Hypothalamus (tissue), 51 donors: ENCODE measurements at places on chromosomes 5 and 9.

- peak; percentile 40 for DNase-seq
Observed at GRCh38 chr9:34650816-34651215, 1.2 kb upstream of the IL11RA start.

DNA sequence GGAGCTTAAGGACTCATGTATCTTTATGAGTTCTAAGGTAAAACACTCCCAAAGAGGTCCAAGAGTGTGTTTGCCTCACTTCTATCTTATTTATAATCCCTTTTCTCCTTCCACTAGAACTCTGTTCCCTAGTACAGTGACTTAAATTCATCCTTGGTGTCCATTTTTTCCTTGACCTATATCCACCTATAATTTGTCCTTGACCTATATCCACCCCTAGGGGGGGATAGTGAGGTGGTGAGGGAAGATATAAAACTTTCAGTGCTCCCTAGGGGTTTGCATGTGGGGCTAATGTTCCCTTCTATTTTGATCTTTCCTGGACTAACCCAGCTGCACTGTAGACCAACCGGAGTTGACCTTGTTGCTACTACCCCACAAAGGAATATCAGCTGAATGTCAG is 83.5 kb upstream of the GNAQ start:
- no peak for DNase-seq

- no peak for DNase-seq
Observed at GRCh38 chr5:109767997-109768396, 78.3 kb downstream of the MAN2A1 start.

DNA sequence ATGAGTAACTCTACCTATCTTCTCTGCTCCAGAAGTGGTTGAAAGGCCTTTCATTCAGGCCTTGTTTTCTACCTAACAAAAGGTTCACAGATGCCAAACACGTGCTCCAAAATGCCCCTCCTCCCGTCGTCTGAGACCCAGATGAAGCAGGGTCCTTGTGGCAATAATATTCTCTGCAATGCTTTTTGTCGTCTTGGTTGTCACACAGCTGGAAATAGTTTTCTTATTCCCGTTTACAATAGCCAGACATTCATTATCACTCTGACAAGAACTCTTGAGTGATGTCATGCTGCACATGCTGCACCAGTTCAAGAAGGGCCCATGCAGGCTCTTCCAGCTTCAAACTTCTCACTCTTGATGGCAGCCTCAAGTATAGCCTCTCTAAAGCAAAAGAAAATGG is 7.8 kb downstream of the LPAR1 start:
- DNase-seq, result no peak

GRCh38 chr5:6436715-6437331 is 11.8 kb upstream of the UBE2QL1 start:
- DNase-seq, result no peak

DNA sequence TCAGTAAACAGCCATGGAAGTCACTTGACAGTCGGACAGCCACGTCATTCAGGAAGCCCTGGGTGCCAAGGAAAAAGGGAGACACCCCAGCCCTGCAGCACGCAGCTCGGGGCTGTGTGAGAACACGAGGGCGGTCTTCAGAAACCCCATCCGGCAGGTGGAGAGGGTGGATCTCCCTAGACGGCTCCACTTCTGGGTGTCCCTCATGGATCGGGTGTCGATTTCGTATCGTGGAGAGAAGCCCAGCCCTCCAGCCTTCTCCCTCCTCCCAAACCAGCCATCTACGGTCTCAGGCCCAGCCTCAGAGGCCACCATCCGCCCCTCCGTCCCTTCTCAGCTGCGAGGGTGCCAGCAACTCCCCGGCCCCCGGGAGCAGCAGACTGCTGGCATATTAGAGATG is 65.5 kb upstream of the BARHL1 start:
- no peak for DNase-seq

- no peak for DNase-seq
Observed at GRCh38 chr5:29758986-29759421, 1434.5 kb upstream of the CDH6 start.

- DNase-seq, result peak; percentile 81
Observed at GRCh38 chr9:114653556-114654159, 3.9 kb downstream of the TEX53 start.

DNA sequence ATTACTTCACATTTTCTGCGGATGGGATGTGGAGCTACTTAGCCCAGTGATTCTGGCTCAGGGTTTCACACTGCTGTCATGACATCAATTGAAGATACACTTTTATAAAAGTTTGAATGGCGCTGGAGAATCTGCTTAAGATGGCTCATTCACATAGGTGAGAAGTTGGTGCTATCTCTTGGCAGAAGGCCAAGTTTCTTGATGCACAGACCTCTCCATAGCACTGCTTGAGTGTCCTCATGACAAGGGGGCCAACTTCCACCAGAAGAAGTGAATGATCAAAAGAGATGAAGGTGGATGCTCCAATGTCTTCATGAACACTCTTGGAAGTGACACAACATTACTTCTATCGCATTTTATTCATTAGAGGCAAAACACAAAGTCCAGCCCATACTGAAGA is 403.7 kb upstream of the CCNG1 start:
- no peak for DNase-seq

- no peak for DNase-seq
Observed at GRCh38 chr9:94894094-94894699, 167.7 kb downstream of the AOPEP start.

- no peak for DNase-seq
Observed at GRCh38 chr5:123035918-123036390, 571 bp downstream of the PPIC start.

GRCh38 chr5:132230871-132231270 is 3.2 kb upstream of the P4HA2 start:
- no peak for DNase-seq

DNA sequence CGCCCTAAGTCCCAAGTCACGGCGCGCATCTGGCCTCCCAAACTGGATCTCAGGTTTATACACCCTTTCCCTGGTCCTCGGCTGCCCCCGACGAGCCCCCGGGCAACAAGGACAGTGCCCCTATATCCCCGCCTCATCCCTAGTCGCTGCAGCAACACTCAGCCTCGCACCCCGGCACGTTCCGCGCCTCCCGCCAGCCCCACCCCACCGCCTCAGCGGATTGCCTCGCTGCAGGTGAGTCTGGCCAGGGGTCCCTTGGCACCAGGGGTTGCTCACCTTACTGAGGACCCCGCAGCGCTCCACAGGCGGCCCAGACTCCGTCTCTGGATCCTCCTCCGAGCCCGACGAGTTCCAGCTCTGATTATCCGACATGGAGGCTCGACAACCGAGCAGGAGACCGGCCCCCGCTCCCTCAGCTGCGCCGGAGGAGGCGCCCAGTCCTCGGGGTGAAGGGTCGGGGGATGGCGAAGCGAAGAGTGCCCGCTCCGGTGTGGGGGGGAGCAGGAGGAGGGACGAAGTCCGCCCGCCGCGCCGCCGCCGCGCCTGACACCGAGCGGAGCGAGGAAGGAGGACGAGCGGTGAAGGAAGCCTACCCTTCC is 494 bp downstream of the CERT1 start:
- DNase-seq, result peak; percentile 52

DNA sequence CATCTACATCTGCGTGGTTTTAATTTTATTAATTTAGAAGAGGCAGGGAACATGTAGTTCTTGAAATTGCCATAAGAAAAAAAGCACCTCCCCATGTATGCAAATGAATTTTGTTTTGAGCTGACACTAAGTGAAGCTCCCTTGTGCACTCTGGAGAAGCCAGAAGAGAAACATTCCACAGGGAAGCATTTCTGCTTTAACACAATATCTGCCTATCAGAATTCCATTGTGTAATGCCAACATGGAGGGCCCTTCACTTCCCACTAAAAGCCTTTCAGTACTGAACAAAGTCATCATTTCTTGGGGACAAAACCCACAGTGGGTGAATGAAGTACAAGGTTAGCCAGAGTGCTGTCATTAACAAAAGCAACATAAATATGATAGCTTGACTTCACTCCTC is 59.7 kb downstream of the PRELID2 start:
- no peak for DNase-seq

DNA sequence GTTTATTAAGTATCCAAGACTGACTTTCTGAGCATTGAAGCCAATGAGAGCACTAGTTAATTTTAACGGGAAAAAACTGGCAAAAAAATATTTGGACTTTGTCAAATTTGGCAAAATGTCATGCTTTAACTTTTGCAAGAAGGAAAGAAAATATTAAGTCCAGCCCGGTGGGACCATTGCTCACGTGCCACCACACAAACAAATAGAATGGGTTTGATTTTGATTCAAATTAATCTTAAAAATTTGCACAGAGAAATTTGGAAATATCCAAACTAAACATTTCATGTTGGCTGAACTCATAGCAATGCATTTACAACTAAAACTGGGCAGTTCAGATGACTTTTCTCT is 302.2 kb downstream of the EBF1 start:
- no peak for DNase-seq

GRCh38 chr5:43245724-43246385 is 53.8 kb downstream of the NIM1K start:
- no peak for DNase-seq

DNA sequence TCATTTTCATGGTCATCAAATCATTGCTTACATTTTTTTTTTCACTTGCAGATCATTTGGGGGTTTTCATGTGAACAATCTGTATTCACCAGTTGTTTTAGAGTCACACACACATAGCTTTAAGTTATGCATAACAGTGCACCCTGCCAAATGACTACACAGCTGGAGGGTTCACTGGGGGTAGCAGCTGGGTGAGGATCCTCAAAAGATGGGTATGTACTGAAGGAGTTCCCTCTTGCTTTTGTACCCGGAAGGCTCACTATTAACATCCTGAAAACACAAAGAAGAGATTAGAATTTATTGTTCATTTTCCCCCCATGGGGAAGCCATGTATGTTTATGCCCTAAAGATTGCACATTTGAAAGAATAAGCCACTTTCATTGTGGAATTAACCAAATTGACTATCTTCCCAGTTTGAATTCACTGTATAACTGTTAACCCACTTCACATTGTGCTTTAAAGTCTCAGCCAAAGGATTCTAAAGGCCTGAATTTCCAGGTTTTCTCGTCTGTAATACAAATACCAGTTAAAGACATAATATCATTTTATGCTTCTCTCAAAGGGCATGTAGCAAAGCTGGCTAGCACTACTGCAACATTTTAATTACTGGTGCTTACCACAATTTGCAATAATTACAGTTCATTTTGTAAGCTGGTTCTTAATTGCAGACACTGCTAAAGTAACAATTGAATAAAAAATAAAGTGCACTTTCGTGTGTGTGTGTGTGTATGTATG is 466.4 kb upstream of the MEF2C start:
- no peak for DNase-seq

DNA sequence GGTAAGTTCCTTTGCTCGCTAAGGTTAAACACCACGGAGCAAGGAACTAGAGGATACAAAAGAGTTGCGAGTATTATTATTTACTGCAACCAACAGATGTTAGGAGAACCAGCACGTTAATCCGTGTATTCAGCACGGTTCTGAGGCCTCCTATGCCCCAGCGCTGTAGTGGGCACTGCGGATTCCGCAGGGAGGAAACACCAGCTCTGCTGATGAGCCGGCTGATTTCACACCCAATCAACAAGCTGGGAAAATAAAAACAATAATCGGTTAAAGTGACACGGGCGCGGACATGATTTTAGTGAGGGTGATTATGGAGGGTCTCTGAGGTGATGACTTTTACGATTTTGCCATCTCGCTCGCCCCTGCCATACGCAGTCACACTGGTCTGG is 702 bp upstream of the PRELID2 start:
- no peak for DNase-seq

GRCh38 chr9:99244344-99245260 is 22.5 kb downstream of the SEC61B start:
- DNase-seq, result no peak

DNA sequence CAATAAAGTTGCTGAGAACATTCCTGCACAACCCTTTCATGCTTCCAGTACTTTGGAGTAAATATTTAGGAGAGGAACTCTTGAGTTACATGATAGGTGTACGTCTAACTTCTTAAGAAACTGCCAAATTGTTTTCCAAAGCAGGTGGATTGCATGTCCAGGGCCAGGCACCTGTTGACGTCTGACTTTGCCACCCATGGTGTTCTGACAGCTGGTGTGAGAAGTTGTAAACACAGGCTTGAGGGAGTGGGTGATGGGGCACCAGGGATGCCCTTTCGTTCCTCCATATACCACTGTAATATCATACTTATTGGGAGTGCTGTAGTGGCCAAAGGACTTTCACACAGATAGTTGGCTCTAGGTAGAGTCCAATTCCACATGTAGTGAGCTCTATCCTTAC is 352.1 kb downstream of the GADD45G start:
- DNase-seq, result no peak

DNA sequence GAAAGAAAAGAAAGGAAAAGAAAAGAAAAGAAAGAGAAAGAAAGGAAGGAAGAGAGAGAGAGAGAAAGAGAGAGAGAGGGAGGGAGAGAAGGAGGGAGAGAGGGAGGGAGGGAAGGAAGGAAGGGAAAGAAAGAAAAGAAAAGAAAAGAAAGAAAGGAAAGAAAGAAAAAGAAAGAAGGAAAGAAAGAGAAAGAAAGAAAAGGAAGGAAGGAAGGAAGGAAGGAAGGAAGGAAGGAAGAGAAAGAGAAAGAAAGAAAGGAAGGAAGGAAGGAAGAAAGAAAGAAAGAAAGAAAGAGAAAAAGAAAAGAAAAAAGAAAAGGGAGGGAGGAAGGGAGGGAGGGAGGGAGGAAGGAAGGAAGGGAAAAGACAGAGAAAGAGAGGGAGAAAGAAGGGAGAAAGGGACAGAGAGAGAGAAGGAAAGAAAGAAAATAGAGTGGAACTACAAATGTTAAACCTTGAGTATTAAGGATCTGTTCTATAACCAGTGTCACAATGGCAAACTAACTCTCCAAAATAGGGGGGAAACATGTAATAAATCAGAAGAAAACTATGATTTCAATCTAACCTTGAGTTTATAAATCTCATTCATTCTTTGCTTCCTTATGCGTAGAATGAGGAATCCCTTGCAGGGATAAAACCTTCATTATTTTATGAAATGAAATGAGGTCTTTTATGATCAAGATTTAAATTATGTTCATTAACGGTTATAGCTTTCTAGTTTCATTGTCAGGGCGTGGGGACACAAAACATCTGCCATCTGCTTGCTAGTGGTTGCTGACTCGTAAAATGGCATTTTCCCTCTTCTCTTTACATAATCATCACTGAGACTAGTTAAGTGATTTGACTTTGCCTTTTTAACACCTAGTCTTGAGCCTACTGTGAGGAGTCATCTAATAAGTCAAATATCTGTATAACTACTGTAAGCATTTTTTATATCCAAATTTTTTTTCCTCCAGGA is 40.7 kb upstream of the RAD23B start:
- no peak for DNase-seq

DNA sequence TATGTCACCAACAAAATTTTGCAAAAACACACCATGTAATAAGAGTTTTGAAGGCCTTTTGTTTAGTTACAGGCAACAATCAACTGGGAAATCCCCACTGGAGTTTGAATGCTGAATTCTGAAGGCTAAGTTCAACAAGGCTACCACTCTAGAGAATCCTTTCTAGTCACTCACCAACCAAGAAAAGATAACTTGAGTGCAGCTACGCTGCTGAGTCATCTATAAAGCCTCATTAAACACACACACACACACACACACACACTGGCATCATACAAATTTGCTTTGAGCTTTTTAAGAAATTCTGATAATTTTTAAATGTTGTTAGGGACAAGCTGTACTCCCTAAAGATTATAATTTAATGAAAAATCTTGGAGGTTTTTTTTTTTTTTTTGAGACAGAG is 219.6 kb downstream of the DENND1A start:
- no peak for DNase-seq

- DNase-seq, result peak; percentile 46
Observed at GRCh38 chr9:115649991-115650472, 503.6 kb upstream of the PAPPA start.

GRCh38 chr9:16369427-16369826 is 501.0 kb downstream of the BNC2 start:
- no peak for DNase-seq
